ENCODE measurements at places on chromosomes 3 and 15.

- DNase-seq, result no peak
These were observed 4.3 kb downstream of the HRG start for GRCh38 chr3:186670155-186670554.

DNA sequence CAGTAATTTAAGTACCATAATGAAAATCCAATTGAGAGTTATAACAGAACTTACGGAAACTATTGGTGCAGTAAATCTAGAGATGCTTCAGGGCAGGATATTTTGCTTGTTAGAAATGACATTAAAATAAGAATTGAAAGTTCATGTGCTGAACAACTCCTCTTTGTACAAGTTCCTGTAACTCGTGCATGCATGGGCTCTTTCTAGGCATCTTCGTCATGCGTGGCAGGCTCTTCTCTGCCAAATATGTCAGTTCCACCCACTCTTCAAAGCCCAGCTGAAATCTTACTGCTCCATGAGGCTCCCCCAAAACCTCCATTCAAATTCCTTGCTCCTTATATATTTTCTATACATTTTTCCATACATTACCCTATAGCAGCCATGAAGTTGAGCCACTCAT, 48.7 kb downstream of the FBN1 start:
- no peak for DNase-seq

DNA sequence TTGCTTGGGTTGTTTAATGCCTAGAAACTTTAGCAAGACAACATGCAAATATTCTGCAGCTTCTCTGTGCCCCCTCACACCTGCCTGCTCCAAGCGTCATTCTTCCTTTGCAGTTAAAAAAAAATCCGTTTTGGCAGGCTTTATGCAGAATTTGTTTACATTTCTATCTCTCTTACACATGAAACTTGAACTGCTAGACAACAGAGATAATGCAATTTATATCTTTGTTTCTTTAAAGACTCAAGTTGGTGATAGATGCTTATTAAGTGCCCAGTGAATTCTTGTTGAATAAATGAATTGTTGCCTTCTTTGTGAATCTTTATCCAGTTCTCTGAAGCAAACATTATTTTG, 53.2 kb downstream of the CHST2 start:
- no peak for DNase-seq

- no peak for DNase-seq
These were observed 88.5 kb downstream of the ZNF621 start for GRCh38 chr3:40613306-40613705.

DNA sequence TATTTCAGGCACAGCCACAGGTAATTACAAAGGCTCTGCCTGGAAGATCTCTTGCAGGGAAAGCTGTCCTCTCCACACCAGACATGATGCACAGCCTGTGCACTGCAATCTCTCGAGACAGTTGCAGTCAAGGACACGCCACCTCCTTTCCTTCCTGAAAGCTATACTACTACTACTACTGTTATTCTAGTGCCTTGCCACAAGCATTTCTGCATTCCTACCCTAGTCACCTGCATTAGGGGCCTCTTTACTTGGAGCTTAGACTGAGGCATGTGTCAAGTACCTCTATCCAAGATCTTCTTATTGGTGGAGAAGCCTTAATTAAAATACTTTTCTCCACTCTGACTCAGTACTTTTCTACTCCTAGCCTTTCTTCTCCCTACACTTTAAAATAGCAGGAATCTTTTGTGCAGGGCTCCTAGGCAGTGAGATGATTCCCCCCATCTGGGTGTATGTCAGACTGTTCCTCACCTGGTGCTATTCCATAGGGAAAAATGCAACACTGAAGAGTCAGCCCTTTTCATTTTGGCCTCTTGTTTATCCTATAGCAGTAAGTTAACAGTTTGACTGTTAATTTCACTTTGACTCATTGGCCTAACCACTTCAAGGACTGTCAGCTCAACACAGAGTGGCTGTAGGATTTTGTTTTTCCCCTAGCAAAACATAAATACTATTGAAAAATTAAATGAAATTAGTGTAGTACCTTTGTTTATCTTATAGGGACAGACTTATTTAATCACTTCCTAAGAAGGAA, 78.9 kb downstream of the ESYT3 start:
- no peak for DNase-seq

GRCh38 chr15:49962044-49962602, 156.9 kb downstream of the ATP8B4 start:
- DNase-seq, result no peak

DNA sequence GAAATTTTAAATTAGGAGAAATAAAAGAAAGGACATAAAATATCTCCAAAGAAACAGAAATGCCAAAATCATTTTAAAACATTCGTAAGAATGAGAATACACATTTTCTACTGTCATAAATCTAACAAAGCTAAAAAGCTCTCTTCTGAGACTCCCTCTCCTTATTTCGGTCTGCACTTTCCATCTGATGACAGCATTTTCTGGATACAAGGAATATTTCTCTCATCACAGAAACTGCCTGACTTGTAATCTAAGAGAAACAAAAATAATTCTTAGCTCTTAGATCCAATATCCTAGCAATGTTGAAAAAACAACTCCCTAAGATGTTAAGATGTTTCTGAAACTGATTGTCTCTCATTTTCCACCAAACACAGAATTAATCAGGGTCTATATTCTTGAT, 93.5 kb downstream of the PEAK1 start:
- no peak for DNase-seq

DNA sequence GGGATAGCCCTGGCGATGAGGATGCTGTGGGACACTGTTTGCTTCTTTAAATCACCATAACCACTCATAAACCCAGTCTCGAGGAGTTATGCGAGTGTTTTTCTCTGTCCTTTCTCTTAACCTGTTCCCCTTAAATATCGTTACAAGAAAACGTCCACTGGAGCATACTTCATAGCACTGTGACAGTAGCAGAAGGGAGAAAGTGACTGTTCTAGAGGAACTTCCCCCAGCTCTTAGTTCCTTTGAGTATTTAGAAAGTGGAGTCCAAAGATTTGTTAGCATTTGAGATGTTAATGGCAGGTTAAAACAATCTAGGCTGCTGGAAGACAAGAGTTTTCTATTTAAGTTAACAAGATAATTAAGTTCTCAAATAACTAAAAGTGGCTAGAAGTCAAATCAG, 142.0 kb downstream of the GADL1 start:
- DNase-seq, result no peak

All from memory B cell (primary cell).